ENCODE measurements at places on chromosomes 3 and 15.

- DNase-seq = no peak
Observed at GRCh38 chr15:90160781-90161727, 40.1 kb upstream of the SEMA4B start.

GRCh38 chr15:65630760-65631159, 9.0 kb downstream of the SLC24A1 start:
- no peak for DNase-seq

DNA sequence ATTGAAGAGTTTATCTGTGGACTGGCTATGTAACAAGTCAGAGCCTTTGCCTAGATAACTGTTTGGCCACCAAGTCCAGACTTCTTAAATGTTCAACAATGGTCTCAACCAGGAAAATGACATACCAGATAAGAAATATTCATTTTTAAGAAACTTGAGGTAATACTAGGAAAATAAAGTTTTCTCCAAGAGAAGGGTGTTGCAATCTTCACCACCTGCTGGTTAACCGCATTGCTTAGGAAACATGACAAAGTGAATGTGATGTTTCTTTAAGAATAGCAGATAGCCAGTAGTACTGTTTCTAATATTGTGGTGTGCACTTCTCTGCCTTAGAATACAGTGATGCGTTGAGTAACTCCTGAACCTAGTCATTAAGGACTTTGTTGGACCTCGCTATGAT, 321.5 kb upstream of the CADM2 start:
- no peak for DNase-seq

GRCh38 chr3:106293161-106293560, 424.3 kb upstream of the CBLB start:
- no peak for DNase-seq

- no peak for DNase-seq
Observed at GRCh38 chr3:87207460-87207859, 19.6 kb upstream of the CHMP2B start.

DNA sequence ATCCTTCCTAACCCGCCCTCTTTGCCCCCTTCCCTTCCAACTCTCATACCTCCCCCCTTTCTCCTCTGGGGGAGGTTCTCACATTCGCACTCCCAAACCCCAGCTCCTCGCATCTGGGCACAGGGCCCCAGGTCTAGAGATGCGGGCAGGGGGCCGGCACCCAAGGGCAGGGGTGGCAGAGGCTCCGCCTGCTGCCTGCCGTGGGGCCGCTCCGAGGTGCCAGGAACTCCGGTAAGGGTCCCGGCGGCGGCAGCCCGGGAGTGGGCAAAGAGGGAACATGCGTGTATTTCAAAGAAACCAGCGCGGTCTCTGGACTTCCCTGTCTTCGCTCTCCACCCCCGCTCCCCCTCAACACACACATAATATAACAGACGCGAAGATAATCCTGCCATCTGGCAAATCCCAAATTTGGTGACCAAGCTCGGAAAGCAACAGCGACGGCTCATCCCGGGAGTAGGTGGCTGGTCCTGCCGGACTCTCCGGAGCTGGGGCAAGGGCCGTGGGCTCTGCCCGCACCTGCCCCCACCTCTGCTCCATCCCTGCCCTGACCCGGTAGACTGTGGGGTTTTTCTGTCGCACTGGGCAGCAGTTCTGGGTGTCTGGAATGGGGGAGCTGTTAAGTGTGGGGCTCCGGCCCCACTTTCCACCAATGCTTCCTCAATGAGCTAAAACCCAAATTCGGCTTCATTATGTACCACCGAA, 31.0 kb downstream of the NR2F2 start:
- no peak for DNase-seq

- no peak for DNase-seq
Observed at GRCh38 chr3:149449799-149450198, 24.7 kb upstream of the TM4SF4 start.

- no peak for DNase-seq
Observed at GRCh38 chr3:38650248-38650951, 913 bp upstream of the SCN5A start.

GRCh38 chr3:117298273-117298672, 588.7 kb downstream of the TUSC7 start:
- no peak for DNase-seq

DNA sequence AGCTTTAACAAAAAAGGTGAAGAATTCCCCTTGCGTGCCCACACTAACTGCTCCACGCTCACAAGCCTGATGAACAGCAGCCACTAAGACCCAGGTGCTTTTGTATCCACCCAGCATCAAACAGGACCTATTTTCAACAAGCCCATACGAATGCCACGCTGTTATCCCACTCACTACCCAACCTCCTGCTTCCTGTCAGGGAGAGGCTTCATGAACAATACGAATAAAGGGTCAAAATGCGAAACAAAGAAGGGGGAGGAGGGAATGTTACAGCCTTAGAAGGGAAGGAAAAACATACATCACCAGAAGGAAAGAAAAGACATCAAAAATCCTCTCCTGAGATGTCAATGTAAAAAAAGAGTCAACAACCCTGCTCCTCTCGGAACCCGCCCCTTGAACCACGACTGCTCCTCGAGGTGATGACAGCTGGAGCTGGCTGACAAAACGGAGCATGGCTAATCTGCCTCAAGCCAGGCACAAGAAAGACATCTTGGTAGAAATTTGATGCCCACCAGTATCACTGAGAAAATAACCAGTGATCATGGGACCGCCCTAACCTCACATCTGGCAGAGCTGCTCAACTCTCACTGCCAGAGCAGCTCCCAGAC, 9.7 kb downstream of the ERC2 start:
- no peak for DNase-seq

DNA sequence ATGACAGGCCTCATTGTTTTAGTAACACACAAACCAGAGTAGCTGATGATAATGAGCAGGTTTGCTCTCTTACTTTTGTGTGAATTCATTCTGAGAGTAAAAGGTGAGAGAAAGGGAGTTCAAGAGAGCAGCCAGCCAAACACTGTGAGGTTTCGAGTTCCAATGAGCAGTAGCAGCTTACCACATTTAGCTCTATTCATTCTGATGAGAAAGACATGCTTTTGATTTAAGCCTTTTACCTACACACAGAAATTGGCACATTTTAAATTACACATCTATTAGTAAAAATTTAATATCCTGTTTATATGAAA, 28.0 kb downstream of the GLDN start:
- no peak for DNase-seq

- no peak for DNase-seq
Observed at GRCh38 chr15:89023311-89023961, 64.8 kb upstream of the ABHD2 start.

GRCh38 chr15:45414215-45414885, 36.0 kb upstream of the GATM start:
- no peak for DNase-seq

- DNase-seq = no peak
Observed at GRCh38 chr3:105763659-105764036, 105.2 kb downstream of the CBLB start.

- DNase-seq = no peak
Observed at GRCh38 chr15:68314563-68314962, 37.0 kb downstream of the FEM1B start.

DNA sequence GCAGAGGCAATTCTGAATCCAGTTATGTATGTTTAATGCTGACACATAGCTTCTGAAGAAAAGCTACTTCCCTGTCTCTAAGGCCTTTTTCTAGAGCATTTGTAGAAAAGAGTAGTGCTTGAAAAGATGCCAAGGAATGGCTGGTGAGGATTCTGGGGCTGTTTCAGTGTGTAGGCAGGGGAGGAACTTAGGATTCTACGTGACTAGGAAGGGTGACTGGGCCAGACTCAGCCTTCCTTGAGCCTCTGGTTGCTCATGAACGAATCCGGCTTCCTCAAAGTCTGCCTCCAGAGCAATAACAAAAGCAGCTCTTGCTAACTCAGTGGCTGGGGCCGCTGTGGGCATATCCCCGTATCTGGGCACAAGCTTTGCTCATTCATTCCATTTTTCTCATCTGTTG, 104.8 kb upstream of the WNT5A start:
- DNase-seq = peak; percentile 93

Measured in suppressor macrophage treated with lipopolysaccharide for 1 hour (primary cell).